ENCODE measurements at places on chromosomes 1 and 21.

DNA sequence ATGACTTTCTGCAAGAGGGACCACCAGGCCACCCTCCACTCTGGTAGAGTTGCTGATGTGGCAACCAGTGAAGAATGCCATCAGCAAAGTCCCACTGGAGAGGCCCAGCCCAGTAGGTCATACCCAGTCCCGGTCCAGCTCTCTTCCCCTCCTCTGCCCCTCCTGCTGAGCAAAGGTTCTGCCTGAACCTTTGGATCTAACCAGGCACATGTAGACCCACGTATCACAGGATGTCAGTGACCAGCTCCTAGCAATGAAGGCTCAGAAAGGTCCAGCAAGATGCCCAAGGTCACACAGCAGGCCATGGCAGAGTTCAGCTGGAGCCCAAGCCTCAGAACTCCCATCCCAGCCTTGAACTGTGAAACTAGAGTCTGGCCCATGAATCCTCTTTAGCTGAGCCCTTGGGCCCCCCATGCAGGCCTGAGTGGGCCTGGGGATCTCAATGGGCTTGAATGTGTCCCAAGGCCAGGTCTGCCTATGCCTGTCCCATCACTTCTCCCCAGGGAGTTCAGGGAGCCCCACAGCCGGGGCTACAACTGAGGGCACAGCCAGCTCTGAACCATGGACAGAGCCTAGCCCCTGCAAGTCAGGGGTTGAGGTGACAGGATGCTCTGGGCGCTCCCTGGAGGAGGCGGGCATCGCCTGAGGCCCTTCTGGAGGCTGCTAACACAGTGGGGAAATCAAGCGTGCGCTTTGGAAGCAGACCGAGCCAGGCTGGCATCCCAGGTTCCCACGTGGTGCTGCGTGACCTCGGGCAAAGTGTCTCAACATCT lies 21.4 kb upstream of the PADI1 start:
- DNase-seq: no peak

DNA sequence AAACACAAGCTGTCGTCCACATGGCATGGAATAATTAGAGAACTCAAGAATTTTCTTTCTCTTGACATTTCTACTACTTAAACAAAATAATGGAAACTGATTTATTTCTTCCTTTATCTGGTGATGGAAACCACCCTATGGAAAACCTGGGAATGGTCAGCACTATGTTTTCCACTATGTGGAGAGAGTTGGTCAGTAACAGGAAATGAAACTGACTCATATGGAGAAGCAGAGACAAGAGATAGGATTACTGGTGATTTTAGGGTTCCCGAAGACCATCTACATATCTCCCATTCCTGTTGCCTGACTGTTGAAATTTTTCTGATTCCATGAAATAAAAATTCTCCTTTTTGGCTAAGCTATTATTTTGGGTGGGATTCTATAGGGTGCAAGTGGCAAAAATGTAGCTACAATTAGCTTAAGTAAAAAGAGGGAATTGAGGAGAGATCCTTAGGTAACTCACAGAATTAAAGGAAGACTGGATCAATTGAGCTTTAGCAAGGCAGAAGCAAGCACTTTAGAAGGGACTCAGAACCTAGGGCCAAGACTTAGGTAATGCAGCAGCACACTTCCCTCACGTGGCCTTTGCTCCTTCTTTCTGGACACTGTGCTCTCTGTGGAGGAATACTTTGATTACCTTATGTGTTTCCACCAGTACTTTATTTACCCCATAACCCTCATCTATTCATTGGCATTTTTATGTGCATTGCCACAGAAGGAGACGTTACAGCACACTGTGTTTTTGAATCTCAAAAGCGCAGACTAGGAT lies 89.6 kb downstream of the LEPR start:
- DNase-seq: no peak

- no peak for DNase-seq
Observed at GRCh38 chr1:65971547-65971946, 178.9 kb downstream of the PDE4B start.

GRCh38 chr1:65994223-65994622 lies 201.5 kb downstream of the PDE4B start:
- DNase-seq: no peak

DNA sequence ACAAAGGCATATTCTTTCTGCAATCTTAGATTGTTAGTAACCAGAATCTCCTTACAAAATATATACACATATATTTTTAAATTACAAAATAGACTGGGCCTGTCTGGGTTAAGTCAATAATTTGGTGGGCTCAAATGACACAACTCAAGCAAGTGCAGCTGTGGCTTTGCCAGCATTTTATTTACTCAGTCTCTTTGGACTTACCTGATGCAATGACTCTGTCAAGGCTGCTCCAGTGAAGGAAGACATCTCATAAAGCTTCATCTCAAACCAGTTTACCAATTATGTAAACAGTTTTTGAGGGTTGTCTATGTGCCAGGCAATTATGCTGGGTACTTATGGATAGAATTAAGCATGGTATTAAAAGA lies 22.8 kb upstream of the ABCA4 start:
- no peak for DNase-seq

DNA sequence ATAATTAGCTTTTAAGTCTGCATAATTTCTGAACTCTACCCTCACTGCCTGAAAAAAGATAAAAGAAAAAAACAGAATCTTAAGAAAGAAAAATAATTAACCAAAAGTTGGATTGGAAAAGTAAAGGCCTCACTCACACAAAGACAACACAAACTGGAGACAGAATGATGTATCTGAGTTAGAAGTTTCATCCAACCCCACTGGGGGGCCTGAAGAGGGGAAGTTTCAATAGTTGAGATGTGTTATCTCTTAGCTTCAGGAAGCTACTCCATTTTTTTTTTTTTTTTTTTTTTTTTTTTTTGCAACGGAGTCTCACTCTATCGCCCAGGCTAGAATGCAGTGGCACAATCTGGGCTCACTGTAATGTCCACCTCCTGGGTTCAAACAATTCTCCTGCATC lies 19.9 kb downstream of the SYDE2 start:
- DNase-seq: no peak

- DNase-seq: no peak
Observed at GRCh38 chr1:220884109-220884980, 5.1 kb downstream of the HLX start.

- no peak for DNase-seq
Observed at GRCh38 chr1:207894704-207895103, 16.2 kb downstream of the CD34 start.

- DNase-seq: no peak
Observed at GRCh38 chr1:172466795-172467407, 23.0 kb upstream of the PIGC start.

DNA sequence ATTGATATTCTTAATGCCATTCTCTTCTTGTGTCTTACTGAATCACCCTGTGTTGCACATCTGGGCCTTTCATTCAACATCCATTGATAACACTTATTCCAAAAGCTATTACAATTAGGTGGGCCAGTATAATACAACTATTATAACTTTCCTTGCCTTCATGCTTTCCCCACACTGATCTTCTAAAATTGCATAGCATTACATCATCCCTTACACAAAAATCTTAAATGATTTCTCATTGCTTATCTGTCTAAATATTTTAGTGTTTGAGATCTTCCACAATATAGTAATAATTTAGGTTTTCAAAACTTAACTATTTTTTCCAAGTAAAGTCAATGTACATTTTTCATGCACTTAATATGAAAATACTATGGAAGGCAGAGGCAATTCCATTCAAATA lies 1634.1 kb downstream of the PLA2G4A start:
- DNase-seq: no peak

- DNase-seq: no peak
Observed at GRCh38 chr1:213256438-213257087, 205.5 kb downstream of the RPS6KC1 start.

- DNase-seq: no peak
Observed at GRCh38 chr21:31647650-31648049, 11.8 kb upstream of the SOD1 start.

DNA sequence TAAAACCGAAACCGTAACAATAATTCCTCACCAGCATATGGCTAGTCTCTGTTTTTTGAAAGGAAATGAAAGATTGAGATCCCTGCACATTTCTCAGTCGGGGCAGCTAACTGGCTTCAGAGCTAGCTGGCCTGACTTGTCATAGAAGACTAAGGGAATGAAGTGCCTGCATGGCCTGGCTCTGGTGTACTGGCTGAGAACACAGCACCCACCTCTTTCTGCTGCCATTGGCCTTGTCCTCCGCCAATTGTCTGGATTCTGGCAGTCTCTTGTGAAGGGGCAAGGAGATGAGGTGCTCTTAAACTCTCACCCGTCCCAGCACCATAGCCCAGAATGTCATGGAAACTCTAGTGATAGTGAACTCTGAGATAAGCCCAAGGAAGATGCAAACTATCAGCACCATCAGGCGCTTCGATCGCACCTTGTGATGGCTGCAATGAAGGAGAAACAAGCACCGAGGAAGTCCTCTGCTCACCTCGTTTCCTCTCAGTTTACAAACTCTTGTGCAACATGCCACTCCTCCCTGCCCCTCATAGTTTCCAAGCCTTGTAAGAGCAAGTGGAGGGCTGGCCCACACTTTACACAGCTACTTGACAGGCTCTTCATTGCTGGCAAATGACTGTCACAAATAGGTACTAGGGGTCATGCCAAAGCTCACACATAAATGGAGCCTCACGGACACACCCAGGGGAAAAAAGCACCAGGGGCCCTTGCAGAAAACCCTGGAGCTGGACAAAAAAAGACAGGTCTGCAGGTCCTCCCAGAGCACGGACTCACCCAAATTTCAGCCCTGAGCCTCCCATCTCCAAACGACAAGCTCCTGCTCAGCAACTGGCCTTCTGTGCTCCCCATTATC lies 16.4 kb downstream of the INPP5B start:
- no peak for DNase-seq

DNA sequence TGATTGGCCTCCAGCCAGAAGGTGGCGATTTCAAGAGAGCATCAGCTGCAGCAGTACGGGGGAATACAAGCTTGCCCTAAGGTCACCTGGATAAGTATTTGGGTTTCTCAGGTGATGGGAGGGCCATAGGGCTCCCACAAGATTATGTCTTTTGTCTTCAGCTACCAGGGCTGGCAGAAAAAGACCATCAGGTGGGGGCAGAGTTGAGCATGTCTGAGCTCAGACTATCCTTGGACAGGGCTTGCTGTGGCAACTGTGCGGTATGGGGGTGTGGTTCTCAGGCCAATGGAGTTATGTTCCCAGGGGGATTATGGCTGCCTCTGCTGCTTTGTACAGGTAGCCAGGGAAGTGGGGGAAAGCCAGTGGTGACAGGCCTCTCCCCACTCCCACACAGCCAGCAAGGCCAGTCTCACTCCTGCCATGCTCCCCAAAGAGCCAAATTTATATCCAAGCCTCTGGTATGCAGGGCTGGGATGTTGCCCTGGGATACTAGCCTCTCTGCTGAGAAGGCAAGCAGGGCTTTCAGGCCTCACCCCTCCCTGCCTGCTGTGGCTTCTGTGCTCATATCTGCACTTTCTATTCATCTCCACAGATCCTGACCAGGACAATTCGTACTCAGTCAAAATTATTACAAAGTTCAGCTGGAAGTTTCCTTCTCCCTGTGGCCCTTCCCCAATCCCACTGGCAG lies 26.6 kb upstream of the CD84 start:
- DNase-seq: no peak

GRCh38 chr1:240415532-240415931 lies 196.4 kb downstream of the GREM2 start:
- DNase-seq: no peak

- DNase-seq: no peak
Observed at GRCh38 chr1:77416692-77417450, 135.1 kb downstream of the AK5 start.

DNA sequence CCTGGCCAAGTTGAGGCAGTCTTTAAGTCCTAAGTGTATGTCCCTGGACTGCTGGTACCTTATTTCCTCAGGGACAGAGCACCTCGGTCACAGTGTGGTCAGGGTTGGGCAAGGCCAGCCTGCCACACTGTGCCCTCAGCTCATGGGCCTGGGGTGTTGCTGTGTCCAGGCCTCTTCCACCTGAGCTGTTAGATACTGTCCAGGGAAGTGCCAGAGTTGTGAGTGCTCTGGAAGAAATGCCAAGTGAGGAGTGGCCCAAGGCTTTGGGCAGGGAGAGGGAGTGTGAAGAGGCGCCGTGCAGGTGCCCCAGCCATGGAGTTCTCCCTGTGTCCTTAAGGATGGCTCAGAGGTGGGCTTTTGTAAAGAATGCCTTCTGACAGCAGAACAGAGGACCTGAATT lies 15.3 kb downstream of the URB2 start:
- DNase-seq: no peak

GRCh38 chr1:32770221-32770731 lies 46.9 kb downstream of the YARS1 start:
- no peak for DNase-seq

DNA sequence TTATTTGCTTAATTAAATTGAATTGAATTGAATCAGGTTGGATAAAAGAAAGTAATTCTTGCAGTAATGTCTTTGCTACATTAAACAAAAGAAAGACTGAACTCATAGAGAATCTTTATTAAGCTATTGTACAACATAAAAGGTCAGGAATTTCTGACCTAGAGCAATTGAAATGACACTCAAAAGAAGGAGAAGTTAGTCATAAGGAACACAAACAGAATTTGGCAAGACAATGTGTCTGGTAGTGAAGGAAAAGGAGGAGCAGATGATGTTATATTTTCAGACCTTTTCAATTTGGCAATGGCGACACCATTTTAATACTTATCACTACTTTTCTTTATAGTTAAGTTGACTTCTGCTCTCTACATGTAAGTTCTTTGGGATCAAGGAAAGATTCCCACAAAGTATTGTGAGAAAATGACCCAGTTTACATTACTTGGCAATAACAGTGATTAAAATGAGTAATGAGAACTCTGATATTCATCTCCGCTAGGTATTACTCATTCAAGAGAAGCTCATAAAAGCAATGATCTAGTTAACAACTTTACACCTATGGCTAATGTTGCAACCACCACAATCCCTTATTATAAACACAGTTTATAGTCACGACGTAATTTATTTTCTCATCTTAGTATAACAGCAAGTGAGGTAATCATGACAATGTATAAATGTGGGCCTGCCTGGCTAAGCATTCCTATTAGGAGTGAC lies 14.7 kb upstream of the KRTAP21-1 start:
- DNase-seq: no peak

- DNase-seq: no peak
Observed at GRCh38 chr21:40447016-40447415, 399.9 kb downstream of the DSCAM start.

DNA sequence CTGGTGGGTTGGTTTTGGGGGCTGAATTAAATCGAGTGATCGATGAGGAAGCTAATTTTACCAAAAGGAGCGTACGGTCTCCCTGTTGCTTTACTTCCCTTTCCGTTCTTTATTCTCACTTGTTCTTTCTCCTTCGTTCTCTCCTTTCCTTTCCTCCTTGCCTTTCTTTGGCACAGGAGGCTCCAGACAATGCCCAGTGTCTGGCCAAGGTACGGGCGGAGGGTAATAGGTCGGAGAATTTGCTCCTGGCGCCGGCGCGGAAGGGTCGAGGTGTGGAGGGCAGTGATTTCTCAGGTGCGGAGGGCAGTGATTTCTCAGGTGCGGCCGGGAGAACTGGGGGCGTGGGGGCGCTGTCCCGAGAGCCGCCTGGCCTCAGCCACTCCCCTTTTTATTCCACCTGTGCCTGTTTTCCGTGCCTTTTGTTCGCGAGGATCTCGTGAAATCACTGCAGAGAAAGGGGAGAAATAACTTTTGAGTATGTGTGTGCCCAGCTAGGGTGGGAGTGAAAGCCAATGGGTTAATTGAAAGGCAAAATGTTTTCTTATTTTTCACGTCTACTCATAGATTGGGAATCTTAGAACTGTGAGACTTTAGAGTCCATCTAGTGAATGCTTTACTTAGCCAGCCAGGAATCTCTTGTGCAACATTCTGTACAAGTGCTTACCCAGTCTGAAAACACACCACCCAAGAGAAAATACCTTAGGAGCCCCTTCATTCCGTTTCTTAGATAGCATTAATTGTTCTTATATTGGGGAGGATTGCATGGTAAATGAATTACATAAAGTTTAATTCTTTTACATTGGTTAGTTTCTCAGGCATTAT lies 1.3 kb downstream of the FNBP1L start:
- DNase-seq: no peak

- no peak for DNase-seq
Observed at GRCh38 chr1:64356636-64357256, 113.2 kb upstream of the CACHD1 start.

Data from central memory CD4-positive, alpha-beta T cell (primary cell).